ENCODE measurements at places on chromosomes 12 and 14.

GRCh38 chr12:91507754-91508153 is 325.1 kb upstream of the DCN start:
- no peak for DNase-seq

GRCh38 chr12:4486980-4487379 is 41.4 kb upstream of the FGF6 start:
- no peak for DNase-seq

DNA sequence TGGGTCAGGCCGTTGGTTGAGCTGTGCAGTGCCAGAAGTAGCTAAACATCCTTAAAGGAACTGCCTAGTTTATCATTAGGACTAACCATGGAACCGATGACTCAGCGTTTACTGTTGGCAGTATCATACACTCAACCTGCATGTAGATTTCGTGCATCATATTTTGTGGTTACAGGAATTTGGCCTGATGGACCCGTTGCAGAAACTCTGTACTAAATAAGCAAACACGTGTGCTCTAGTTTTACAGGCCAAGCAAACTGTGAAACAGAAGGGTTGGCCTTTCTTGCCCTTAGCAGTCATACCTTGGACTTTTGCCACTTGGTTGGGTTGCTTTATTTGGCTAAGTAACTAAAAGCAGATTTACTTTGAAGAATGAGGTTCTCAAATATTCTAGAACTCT is 35.6 kb downstream of the DGLUCY start:
- peak; percentile 84 for DNase-seq

DNA sequence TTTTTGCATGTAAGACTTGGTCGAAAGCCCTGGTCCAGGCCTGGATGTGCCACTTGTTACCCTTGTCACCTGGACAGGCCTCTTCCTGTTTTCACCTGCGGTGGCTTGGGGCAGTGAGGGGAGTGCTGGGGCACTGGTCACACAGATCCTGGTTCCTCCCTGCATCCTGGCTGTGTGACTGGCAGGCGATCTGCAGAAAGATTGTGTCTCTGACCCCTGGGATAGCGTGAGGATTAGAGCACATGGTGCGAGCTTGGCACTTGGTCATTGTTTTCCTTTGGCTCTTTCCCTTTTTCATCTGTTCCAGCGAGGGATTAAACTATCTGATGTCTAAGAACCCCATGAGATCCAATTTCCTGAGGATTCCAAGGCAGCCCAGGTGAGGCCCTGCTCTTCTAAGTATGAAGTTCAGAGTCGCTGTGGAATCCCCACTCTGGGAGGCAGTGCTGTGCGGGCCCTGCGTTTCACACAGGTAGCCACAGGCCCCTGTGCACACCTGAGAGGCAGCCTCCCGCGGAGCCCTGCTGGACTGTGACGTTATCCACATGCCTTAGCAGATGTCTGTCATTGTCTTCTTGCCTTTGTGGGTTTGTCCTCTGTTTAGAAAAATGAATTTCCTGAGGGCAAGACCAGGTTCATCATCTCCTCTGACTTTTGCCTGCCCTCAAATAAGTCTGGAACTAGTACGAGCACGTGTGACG is 288.4 kb downstream of the CACNA1C start:
- no peak for DNase-seq

DNA sequence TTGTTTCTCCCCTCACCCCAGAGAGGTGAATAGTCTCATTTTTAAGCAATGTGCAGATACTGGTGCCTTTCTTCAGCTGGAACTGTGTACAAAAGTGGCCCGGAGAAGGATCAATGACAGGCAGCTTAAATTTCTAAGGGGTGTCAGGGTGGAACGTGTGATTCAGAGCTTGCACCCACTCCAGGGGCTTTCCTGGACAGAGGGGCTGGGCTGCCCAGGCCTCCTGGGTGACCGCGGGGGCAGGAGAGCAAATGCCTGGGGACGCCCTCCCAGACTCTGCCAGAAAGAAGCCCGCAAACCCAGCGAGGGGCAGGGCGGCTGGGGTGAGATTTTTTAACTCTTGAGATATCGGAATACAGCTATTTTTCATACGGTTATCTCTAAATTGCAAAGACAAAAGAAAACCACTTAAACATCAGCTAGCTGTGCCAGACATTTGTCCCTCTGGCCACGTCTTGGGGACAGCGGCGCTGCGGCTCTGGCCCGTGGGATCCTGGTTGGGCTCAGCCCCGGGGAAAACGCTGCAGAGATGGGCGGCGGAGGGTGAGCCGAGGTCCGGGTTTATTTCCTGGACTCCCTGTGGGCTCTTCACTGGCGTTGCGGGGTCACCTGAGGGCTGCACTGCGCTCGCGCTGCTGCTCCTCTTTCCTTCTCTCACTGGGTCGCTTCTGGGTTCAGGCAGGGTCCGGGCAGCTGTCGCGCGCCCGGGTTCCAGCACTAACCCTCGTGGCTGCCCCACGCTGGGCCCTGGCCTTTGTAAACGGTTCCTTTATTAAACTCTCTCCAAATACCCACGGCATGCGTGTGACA is 35.8 kb downstream of the NFKBIA start:
- DNase-seq, result no peak

- DNase-seq, result no peak
These were observed 19.5 kb downstream of the TMED10 start for GRCh38 chr14:75156901-75157300.

- DNase-seq, result no peak
These were observed 37.0 kb downstream of the CCDC91 start for GRCh38 chr12:28227251-28227650.

GRCh38 chr14:69484444-69485314 is at the start of gene PLEKHD1:
Gene PLEKHD1 (plus strand): TSS chr14:69484728. CDS start chr14:69484966, 238 bp downstream.
- peak; percentile 11 for DNase-seq

DNA sequence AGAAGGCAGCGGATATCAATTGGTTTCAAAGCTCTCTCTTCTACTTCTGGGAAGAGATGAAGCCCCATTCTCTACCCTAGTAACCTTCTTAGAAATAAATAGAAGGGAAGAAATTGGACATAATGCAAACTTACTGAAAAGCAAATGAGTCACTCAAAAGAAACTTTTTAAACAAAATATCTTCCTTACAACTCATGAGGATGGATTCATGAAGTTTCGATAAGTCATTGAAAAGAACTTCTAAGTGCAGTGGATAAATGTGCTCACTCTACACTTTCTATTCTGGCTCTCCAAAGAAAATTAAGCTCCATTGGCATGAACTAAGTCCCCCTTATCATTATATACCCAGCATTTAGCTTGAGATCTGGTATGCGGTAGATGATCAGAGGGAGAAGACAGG is 899.5 kb downstream of the RPS29 start:
- DNase-seq, result no peak

DNA sequence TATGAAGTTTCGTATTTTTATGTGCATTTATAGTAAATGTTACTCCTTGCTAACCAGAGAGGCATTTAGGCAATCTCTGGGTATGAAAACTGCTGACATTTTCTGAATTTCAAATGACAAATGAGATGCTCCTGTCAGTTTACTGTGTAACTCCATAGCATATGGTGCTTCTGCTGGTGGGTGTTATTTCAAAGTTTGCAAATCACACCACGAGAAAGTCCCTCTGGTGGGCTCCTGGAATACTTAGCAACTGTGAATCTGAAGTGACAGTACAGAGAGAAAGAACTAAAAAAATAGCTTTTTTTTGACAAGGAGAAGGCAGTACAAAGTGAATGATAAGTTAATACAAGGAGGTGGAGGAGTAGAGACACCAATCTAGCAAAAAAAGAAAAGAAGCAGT is 161.5 kb downstream of the DERA start:
- DNase-seq, result no peak

- peak; percentile 90 for DNase-seq
These were observed 5.2 kb upstream of the KRT85 start for GRCh38 chr12:52372216-52373154.

- DNase-seq, result no peak
These were observed 50.8 kb downstream of the TSHR start for GRCh38 chr14:81006266-81006665.

DNA sequence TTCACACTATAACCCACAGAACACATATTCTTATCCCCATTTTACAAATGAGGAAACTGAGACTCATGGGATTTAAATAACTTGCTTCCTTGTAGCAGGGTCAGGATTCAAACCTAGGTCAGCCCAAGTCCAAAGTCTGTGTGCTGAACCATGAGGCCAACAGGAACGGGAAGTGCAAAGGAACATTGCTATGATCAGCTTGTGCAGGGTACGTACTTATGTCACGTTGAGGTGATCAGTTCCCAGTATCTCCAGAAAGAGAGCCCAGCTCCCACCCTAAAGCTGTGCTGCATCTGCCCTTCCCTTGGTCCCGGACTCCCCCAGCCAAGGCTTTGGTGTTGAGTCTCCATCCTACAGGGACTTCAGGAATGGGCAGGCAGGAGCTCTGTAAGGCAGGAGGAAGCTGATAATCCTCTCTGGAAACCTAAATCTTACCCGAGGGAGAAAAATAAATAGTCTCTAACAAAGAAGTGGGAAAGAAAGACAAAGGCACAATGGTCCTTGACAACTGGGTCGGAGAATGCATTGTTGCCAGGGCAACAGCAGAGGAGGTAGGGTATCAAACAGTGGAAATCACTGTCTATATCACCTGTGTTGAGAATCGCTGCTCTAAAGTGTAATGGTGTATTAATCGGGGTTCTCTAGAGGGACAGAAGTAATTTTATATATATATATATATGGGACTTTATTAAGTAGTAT is 82.5 kb upstream of the FICD start:
- DNase-seq, result no peak

DNA sequence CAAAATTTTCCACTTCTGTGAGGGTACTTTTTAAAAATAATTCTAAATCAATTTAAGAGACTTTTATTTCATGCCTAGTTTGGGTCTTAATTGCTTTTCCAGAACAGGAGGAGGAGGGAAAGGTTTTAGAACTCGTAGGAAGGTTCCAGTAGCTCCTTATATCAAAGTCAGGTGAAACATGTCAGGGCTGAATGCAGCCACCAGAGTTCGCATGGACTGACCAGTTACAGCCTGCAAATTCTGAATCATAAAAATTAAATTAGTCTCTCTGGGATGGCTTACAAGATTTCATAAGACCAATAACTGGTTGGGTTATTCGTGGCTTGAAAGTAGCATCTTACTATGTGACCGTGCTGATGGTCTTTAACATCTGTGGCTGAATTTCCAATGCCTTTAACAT is 397 bp downstream of the BDKRB1 start:
- DNase-seq, result peak; percentile 57

DNA sequence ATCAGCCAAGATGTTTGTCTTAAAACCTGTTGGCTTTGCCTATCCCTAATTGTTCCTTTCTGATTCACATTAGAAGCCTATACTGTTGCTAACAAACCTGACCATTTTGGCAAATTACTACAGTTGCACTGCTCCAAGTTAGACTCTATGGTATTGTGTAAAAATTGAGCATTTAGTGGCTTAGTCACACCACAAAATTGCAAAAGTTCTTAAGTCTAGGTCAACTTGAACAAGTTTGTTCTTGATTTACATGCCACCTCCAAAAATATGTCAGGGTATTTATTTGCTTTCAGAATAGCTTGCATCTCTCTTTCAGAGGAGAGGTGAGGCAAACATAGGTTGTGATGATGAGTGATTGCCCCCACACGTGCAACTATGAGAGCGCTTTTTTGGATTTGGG is 27.0 kb upstream of the PTHLH start:
- DNase-seq, result peak; percentile 82

GRCh38 chr12:47944685-47945340 is 18.6 kb upstream of the TMEM106C start:
- DNase-seq, result no peak

GRCh38 chr14:93115821-93116675 is at the start of gene ITPK1:
Gene ITPK1 (minus strand): TSS chr14:93115925. CDS start chr14:93115163, 762 bp downstream.
- peak; percentile 54 for DNase-seq

- DNase-seq, result no peak
These were observed 108.0 kb upstream of the MAX start for GRCh38 chr14:65210118-65210821.

- DNase-seq, result no peak
These were observed 9.3 kb downstream of the ISCU start for GRCh38 chr12:108571609-108572165.

DNA sequence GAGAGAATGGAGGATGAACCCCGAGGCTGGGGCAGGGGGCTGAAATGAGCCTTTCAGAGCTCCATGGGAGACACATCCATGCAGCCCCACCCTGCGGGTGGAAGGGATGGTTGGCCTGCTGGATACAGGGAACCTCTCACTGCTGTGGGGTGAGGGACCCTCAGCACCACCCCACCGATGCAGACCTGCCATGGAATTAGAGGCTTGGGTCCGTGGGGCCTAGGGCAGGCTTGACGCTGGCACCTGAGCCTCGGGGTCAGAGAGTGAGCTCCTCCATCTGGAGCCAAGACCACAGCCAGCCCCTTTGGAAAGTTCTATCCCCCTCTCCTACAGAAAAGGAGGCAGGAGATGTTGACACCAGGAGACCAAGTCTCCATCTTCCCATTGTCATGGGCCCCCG is 7.4 kb upstream of the KRT74 start:
- DNase-seq, result no peak

DNA sequence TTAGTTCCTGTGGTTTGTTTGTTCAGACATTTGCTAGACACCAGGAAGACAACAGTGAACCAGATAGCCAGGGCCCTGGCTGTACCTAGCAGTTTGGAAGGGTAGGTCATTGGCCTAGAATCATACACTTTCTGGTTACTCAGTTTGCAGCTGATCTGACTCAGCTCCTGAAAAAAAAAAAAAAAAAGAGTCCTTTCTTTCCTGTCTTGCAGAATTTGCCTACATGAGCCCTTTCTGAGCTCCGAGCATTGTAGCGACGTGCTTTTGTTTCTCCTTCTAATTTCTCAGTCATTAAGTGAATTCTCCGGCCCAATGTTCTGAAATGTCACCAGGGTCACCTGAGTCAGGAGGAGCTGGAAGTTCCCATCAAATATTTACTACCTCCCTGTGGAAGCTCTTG is 2.4 kb downstream of the CABP1 start:
- no peak for DNase-seq

GRCh38 chr12:54328595-54329337 is 3.8 kb downstream of the COPZ1 start:
- no peak for DNase-seq

DNA sequence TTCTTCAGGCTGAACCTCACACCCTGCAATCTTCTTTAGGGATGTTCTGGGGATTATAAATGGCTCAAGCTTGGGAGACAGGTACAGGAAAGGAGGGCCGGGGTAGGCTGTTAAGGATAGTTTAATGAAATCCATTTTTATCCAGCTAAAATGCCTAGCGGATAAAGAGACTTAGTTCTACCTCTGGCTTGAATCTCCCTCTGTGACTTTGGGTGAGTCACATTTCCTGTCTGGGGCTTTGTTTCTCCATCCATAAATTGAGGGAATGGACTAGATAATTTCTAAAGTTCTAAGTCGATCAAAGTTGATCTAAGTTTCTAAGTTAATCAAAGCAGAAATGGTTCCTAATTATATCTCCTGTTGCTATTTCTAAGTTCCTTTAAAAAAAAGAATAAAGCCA is 319.6 kb upstream of the E2F7 start:
- DNase-seq, result no peak

DNA sequence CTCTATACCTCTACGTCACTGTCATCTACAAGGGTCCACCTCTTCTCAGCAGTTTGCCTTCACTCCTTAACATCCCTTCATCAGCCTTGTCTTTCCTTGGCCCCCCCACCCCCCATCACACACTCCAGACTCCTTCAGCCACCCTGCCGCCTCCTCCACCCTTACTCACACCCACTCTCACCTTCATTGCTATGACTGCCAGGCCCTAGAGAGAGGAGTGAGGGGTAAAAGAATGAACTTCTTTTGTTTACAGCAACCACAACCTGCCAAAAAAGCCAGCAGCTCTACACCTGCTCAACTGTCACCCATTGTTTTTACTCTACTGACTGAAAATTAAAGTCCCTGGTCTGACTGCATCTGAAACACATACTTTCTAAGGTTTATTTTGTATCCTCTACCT is 112.8 kb downstream of the DUSP6 start:
- DNase-seq, result no peak

GRCh38 chr12:52223406-52224039 is 9.5 kb upstream of the KRT7 start:
- no peak for DNase-seq
